ENCODE measurements at places on chromosomes 3 and 15.

- no peak for DNase-seq
These were observed 213.2 kb downstream of the CADM2 start for GRCh38 chr3:85171976-85172375.

DNA sequence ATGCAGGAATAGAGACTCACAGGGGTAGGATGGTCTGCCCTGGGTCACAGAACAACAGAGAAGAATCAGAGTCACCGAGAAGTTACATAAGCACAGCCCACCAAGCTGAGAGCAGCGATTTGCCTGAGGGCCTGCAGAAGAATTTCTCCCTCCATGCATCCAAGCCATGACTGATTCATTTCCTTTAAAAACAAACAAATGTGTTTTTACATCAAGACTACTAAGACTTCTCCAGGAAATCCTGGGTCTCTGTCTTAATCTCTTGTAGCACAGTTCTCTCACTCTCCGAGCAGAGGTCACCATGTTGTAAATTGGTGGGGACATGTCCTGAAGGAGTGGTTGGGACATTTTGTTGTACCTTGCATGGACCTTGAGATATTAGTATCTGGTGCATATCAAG, 159.8 kb downstream of the THSD4 start:
- DNase-seq: no peak

DNA sequence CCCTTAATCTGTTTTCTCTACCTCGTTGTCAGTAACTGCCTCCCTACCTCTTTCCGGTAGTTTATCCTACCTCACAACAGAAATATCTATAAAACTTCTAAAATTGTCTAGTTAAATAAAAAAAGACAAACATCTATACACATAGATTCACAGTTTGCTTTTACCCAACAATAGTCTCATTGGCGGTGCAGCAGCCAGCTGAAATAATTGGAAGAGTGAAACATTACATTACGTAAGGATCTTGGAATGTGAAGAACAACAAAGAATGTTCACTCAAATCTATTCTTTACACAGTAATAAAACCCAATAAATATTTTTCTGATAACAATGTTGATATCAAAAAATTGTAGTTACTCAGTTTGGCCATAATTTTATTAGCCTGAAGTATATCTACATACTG, 115.5 kb upstream of the ARPP21 start:
- no peak for DNase-seq

DNA sequence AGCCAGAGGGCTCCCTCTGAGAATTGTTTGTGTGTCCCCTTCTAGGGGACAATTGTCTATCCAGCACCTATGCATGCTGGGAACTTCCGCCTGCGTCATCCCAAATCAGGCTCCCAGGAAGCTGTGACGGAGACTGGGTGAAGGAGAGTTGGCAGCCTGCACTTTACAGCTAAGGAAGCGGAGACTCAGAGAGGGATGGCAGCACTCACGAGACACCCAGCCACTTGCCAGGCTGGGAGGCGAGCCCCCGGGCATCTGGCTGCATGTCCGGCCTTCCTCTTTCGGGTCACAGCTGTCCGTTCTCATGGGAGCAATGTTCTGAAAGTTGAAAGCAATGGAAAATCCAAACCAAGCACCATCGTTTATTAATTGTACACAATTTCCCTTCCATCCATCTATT, 45.5 kb upstream of the SLC6A11 start:
- DNase-seq: no peak

DNA sequence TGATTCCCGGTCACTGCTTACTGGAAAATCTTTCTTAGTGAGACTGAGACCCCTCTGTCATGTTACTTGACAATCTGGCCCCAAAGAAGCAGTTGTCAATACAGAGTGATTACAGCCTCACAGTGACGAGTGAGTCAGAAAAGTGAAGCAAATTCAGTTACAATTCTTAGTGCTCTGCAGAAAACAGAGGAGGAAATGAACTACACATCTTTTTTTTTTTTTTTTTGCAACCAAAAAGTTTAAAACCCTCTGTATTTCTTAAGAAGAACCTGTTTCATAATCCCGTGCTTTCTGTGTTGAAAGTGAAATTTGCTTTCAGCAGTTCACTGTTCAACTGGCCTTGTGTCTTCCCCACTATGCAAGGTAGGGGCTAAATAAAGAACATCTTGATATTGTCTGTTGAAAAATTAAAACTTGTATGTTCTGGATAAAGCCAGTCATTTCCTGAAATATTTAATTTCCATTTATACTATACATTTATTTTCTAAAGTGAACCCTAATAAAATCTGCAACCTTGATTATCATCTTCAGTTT, 1.9 kb downstream of the AQP9 start:
- DNase-seq: no peak

DNA sequence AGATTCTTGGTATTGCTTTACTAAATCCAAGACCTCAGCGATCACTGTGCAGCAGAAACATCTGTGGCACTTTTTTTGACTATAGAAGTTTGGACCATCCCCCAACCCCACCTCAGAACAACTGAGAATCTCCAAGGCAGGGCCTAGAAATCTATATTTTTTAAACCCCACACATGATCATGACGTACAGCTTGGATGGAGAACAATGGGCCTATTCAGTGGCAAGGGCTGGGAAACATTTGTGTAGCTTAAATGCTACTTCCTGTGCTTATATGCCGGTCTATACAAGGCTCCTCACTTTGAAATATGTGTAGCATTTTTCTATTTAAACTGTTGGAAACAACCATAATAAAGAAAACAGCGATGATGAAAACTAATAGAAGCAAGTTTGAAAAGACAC, 55.1 kb upstream of the SPRED1 start:
- DNase-seq: no peak

DNA sequence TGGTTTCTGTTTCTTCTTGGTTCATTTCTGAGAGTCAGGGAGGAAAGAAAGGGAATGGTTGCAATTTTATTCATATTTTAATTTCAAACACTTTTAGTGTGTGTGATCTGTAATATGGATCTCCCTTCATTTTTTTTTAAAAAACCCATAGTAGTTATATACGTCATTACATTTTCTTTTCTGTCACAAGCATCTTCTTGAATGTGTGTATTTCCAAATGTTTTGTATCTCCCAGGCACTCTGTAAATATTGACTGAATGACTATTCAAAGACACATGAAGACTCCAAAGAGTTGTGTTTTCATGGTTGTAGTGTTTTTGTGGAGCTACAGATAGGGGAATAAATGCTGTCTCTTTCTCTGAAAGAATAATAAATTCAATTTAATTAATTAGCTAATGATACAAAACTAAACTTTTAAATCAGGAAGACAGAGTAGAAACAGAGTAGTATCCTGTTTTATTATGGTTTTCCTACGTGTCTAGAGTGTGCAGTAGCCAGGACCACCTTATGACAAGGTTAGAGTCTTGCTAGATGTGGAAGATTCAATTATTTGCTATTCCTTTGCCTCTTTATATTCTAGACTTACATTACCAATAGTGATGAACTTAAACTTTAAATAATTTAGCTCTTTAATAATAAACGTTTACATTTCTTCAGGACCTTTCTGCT, 35.5 kb downstream of the NECTIN3 start:
- no peak for DNase-seq

DNA sequence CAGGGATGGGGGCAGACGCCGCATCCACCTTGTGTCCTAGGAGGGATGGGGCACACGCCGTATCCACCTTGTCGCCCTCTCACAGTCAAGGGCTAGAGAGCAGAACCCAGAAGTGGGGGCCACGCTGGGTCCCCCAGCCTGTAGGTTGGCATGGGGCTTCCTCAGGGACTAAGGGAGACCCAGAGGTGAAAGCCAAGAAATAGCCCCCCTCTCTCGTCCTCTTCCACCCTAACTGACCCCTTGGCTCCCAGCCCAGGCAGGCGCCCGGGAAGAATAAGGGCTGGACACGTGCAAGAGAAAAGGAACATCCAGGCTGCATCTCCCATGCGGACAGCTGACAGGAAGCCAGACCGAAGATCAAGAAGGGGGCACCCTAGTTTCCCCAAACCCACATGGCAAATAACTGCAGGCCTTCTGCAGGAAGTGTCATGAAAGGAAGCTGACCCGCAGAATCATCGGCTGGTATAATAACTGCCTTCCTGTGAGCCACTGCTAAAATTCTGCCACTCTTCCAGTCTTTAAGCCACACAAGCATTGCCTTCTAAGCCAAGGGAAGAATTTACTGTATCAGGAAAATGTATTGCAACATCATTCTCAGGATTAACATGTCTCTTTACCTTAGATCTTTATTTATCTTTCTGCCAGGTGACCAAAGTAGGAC, 38.5 kb upstream of the TFRC start:
- no peak for DNase-seq

DNA sequence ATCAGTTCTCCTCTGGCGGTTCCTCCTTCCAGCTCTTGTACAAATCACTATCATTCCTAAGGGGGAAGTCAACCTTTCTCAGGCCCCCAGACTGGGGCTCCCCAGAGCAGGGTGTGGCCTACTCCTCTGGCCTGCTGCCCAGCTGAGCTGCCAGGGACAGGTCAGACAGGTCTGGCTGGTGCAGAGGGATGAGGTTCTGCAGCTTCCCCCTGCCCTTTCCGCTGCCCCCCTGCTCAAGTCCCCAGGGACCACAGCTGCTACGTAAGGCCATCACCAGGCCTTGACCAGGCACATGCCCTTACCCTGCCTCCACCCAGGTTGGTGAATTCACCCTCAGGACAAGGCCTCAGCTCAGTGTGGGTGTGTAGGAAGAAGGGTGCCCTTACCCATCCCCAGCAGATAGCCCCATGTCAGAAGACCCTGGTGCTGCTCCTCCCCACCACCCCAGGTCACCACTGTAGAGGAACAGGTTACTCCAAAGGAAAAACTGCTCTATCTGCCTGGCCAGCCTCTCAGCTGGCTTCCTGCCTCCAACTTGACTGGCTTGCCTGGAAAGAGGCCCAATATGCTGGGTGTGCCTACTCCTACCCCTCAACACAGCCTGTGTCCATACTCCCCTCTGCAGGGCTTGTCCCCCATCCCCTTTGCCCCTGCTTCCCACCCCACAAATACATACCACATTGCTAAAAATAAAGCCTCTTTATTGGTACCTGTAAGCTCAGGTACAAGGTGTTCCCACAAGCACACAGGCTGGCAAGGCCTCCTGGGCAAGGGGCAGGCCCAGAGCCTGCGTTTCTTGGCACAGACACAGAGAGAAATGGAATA, 12.0 kb downstream of the CSRNP1 start:
- no peak for DNase-seq

DNA sequence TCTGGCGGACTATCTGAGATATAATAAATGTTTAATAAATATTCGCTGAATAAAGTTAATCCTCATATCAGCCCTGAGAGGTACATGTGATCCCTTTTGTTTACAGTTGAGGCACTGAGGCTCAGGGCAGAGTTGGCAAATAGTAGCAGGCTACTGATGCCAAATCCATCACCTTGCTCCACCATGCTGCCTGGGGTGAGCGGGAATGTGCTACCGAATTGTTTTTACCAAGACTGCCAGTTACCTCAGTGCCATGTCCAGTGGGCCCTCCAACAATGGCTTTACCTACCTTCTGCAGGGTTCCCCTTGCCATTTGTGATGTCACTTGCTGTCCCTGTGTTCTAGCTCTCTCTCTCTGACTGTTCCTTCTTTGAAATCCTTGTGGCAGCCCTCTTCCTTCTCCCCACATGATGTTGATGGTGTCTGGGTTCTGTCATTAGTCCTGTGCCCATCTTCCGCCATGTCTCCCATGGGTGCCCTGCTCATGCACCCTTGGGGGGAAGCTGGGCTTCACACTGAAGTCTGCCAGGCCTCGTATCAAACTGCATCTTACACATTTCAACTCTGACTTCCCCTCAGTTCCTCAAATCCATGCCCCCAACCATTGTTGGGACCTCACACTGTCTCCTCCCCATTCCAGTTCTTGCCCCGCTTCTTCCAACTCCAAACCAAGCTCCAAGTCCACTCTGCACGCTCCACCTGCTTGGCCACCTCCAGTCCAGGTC, 35.4 kb downstream of the SLCO2A1 start:
- no peak for DNase-seq

GRCh38 chr3:116038968-116039650, 406.2 kb downstream of the LSAMP start:
- DNase-seq: no peak

GRCh38 chr15:27714675-27715074, 384.4 kb downstream of the OCA2 start:
- no peak for DNase-seq

DNA sequence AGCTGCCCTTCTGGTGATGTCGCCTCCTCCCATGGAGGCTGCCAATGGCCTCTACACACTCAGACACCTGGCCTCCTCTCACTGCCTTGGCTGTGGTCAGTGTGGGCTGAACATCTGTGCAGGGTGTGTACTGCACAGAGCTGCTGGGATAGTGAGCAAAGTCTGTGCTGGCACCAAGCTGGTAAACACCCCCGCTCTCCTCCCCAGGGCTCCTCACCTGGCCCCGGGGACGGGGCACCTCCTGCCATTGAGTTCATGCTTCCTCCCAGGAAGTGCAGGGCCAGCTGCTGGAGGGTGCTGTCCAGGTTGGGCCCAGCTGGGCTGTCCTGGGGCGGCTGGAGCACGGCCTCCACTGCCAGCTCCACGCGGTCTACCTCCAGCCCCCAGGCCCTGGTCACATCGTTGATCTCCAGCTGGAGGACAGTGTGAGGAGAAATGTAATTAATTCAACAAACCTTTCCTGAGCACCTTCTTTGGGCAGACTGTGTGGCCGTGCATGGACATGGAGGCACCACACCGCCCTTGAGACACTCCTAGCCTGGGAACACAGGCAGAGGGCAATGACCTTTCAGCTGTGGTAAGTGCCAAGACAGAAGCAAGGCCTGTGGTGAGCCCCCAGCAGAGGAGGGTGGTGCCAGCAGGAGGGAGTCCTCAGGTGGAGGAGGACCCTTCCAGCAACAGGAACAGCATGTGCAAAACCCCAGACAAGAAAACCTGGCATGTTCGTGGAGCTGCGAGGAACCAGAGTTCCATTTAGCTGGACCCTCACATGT, 6.8 kb downstream of the STOML1 start:
- DNase-seq: no peak

DNA sequence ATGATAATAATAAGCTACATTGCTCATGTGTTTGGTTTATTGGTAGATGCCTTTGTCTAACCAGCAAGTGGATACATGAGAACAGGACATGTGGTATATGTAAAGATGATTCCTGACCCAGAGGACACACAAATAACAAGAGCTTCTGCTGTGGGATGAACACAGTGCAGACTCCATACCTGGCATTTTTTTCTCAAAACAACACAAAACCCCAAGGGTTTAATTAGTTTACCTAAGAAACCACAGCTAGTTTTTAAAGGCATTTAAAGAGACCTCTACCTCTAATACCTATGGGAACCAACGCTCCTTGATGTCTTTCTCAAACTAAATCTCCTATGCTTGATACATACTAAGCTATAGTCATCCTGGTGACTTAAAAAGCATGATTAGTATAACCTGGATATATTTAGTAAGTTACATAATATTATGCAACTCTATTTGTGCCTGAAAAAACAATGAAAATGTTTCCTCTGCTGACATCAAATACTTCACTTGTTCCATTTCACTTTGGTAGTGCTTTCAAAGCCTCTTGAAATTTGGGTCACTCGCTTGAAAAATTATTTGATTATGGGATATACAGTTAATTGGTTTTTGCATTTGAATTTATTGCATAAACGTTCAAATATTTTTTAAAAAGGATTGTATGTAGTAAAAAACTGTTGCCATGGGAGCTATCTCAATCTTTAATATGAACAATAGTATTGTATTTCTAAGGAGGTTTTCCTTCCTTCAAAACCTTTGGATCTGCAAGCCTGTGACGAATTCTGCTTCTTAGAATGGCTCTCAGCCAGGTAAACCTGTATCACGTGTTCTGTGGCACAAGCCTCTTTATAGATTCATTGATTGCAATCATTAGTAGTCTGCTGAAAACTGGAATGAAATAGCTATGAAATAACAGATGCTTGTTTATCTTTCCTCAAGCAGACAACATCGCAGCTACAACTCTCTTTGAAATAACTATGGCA, 233.0 kb upstream of the KCNMB2 start:
- no peak for DNase-seq

- DNase-seq: no peak
These were observed 3.1 kb upstream of the RPAP1 start for GRCh38 chr15:41546851-41547786.

Measured in stimulated activated CD4-positive, alpha-beta T cell treated with anti-CD3 and anti-CD28 coated beads, Interleukin-2, amount 100 ng/mL, for 48 hours (primary cell).